ENCODE measurements at places on chromosomes 3 and 15. TPM values are rescaled to one million over a fixed set of nuclear protein-coding genes. Genes with fewer than 3 reads are reported as not detected.

GRCh38 chr15:68589053-68589452, 10.3 kb downstream of the CORO2B start:
- no peak for DNase-seq

DNA sequence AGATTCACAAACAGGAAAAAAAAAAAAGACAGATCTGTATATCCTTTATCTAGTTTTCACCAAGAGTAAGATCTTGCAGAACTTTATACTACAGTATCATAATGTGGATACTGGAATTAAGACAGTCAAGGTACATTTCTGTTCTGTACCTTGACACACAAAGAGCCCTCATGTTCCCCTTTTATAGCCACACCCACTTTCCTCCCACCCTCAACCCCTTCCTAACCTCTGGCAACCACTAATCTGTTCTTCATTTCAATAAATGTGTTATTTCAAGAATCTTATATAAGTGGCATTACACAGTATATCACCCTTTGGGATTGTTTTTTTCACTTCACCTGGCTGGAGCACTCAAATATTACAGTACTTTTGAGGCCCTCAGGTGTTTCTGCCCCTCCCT, 3.6 kb upstream of the RAB6B start:
- no peak for DNase-seq

GRCh38 chr15:48059791-48060190, 61.0 kb upstream of the SLC24A5 start:
- DNase-seq, result no peak

The TLR9 gene
- total RNA-seq, result not detected

Data from K562 (cell line).